NCI-H510A (cell line): ENCODE measurements at places on chromosomes 3 and 15.

DNA sequence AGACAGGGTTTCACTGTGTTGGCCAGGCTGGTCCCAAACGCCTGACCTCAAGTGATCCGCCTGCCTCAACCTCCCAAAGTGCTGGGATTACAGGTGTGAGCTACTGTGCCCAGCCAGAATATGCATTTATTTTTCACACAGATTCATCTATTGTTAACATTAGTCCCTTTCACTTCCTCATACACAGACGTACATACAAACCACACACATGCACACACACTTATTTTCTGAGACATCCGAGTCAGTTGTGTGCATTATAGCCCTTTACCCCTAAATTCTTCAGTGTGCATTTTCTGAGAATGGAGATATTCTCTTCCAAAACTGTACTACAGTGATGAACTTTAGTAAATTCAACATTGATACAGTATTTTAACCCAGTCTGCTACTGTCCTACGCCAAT is 15.0 kb upstream of the MEX3B start:
- DNase-seq, result no peak

DNA sequence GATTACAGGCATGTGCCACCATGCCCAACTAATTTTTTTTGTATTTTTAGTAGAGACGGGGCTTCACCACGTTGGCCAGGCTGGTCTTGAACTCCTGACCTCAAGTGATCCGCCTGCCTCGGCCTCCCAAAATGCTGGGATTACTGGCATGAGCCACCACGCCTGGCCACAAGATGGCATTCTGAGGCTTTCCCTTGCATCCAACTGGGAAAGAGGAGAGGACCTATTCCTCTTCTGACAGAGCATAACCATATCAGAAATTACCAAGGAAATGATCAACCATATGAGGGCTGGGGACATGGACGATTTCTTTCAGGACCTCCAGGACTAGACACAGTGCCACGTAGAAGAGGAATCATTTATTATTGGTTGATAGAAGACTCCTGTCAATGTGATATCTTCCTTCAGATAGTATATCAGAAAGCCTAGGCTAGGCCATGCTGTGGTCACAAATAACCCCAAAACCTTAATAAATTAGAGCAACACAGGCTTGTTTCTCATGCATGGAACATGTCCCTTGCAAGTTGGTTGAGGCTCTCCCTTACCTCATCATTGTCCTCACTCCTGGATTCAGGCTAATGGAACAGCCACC is 372.3 kb upstream of the IL12A start:
- no peak for DNase-seq

DNA sequence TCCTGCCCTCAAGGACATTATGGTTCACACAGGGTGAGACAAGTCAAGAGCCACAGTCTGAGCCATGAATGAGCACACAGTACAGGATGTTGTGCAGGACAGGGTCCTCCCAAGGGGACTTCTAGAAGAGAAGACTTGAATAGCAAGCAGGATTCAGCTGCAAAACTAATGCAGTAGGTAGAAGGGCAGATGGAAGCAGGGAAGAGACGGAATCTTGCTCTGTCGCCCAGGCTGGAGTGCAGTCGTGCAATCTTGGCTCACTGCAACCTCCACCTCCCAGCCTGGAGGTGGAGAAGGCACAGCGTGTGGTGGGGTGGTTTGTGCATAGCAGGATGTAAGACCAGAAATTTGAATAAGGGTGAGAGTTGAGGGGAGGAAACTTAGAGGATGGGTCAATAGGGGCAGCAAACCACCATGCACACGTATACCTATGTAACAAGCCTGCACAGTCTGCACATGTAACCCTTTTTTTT is 8.0 kb downstream of the BCL2L10 start:
- no peak for DNase-seq

GRCh38 chr3:31251083-31251482 is 281.6 kb upstream of the STT3B start:
- DNase-seq, result no peak

- no peak for DNase-seq
Observed at GRCh38 chr3:157100608-157101396, 59.1 kb downstream of the CCNL1 start.

- no peak for DNase-seq
Observed at GRCh38 chr15:58043192-58043903, 22.2 kb downstream of the ALDH1A2 start.

DNA sequence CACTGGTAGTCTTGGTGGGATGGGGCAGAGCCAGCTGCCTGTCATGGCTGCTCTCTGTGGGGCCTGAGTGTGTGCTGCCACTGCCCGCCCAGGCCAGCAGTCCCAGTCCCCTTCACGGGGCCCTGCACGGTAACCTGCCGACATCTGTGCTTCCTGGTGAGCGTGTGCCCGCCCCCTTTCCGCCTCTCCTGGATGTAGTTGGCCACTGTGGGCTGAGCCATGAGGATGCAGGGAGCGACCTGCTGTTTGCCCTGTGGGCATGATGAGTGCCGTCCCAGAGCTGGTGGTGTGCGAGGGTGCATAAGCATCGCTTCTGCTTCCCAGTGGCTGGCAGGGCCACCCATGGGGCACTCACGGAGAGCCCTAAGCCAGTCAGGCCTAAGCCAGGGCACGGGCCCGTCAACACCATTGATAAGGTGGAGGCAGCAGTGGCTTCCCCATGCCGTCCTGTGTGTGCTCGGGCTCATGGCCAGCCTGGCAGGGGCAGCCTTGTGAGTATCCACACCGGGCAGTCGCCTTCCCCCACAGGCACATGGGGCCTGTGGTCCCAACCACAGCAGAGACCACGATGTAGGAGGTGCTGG is 14.6 kb downstream of the PLXNA1 start:
- DNase-seq, result no peak

- no peak for DNase-seq
Observed at GRCh38 chr15:90685591-90686434, 31.3 kb upstream of the BLM start.

DNA sequence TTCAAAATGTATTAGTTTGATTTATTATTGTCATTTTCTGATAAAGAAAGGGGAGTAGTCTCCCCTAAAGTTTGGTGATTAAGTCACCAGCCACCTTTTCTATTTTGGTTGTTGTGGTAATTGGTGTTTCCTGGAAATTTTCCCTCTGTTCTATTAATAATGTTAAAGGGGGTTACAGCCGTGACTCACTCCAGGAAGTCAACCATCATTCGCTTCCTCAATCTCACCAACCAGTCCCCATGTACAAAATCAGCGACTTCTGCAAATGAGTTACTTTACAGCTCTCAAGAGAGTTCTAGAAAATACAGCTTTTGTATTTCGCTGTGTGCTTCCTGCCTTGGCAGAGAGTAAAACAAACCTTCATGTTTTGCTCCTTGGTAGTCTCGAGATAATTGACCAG is 285.1 kb downstream of the LPP start:
- DNase-seq, result no peak

DNA sequence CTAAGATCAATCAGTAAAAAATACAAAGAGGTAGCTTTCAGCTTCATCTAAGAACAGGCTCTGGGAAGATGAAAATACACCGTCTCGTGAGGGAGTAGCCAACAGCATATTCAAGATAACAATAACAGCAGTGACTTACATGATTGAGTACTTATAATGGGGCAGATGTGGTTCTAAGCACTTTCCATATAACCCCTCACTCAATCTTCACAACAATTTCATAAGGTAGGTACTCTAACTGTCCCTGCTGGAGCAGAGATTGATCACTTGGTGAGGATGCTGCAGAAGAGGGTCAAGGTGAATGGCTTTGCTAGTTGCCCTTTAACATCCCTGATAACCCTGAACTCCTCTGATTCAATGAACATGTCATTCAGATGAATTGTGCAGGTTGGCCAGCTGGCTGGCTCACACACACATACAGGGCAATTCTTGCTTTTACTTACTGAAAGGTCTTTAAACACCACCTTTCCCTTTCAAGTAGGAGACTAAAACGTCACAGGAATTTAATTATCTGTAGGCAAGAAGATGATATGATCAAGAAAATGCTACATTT is 984.2 kb upstream of the CFAP20DC start:
- DNase-seq, result no peak
